ENCODE measurements at places on chromosomes 12 and 14. TPM values are rescaled to one million over a fixed set of nuclear protein-coding genes. Genes with fewer than 3 reads are reported as not detected.

Gene EVL
- total RNA-seq, result 28.1 TPM

Gene C14orf180
- not detected for total RNA-seq

Gene ARHGEF25
- total RNA-seq, result 9.6 TPM

Gene SMCO3
- total RNA-seq, result 0.24 TPM
